ENCODE measurements at places on chromosomes 2 and 18. TPM values are rescaled to one million over a fixed set of nuclear protein-coding genes. Genes with fewer than 3 reads are reported as not detected.

GRCh38 chr2:147320146-147320545 lies 524.7 kb upstream of the ACVR2A start:
- peaks cover 34% of the 10 kb centered on the region for H3K36me3 ChIP-seq
- H3K27ac ChIP-seq: no peak overlapping the region

GRCh38 chr2:207185372-207185771 lies 19.6 kb upstream of the KLF7 start:
- no peak overlapping the region for H3K4me3 ChIP-seq
- no peak for DNase-seq
- H3K4me1 ChIP-seq: peaks cover 7% of the 10 kb centered on the region
- peaks cover 5% of the 10 kb centered on the region for H3K27me3 ChIP-seq
- H3K27ac ChIP-seq: no peak overlapping the region
- H3K36me3 ChIP-seq: no peaks in the 10 kb centered on the region

DNA sequence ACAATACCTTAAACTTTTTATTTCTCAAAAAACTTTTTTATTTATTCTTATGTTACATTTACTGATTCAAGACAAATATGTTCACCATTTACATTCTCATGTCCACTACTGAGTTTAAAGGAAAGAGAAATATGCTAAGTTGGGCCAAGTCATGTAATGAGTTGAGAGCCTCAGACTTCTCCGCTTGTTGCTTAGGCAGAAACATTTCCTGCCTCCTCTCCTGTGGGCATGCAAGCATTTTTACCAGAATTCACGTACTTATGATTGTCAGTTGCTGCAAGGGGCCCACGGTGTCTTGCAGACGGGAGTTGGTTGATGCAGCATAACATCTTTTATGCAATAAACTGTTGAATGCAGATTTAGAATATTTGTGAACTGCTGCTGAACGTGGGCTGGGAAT lies 51.8 kb downstream of the MYO1B start:
- H3K4me3 ChIP-seq: no peak overlapping the region
- no peaks in the 10 kb centered on the region for H3K27me3 ChIP-seq
- no peak for DNase-seq
- H3K36me3 ChIP-seq: no peaks in the 10 kb centered on the region
- no peak overlapping the region for H3K27ac ChIP-seq
- no peaks in the 10 kb centered on the region for H3K4me1 ChIP-seq

GRCh38 chr18:4251206-4251605 lies 203.9 kb downstream of the DLGAP1 start:
- DNase-seq: no peak
- H3K4me3 ChIP-seq: no peak overlapping the region
- H3K4me1 ChIP-seq: no peaks in the 10 kb centered on the region

DNA sequence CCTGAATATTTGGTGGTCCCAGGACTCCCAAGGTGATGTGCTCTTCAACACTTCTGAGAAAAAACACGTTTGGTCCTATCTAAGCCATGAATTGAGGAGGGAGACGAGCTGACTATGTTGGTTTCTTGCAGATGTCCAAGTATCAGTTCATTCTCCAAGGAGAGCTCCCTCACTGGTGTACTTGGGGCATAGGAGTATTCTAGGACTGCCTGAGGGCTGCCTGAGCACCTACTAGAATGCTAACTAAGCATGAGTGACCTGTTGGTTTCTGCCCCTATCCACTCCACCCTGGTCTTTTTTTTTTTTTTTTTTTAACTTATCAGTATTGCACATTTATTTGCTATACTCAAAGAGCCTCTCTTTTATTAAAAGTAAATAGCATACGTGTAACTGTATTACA lies 200.5 kb upstream of the FANCL start:
- no peak for DNase-seq
- no peaks in the 10 kb centered on the region for H3K36me3 ChIP-seq
- H3K4me1 ChIP-seq: no peaks in the 10 kb centered on the region
- H3K27me3 ChIP-seq: peaks cover 2% of the 10 kb centered on the region
- no peak overlapping the region for H3K4me3 ChIP-seq
- no peak overlapping the region for H3K27ac ChIP-seq

SERPINB13 gene
- total RNA-seq: not detected

KCNE4 gene
- not detected for total RNA-seq

GRCh38 chr18:75823471-75823870 lies 396.0 kb upstream of the SMIM21 start:
- no peak overlapping the region for H3K4me3 ChIP-seq
- H3K27me3 ChIP-seq: no peaks in the 10 kb centered on the region
- no peak overlapping the region for H3K27ac ChIP-seq
- no peaks in the 10 kb centered on the region for H3K36me3 ChIP-seq

KANSL3 gene
- total RNA-seq: 33.7 TPM

IL1RL1 gene
- total RNA-seq: 1.3 TPM

M1AP gene
- total RNA-seq: not detected

- no peak overlapping the region for H3K27ac ChIP-seq
- DNase-seq: no peak
- H3K4me1 ChIP-seq: peaks cover 17% of the 10 kb centered on the region
- no peak overlapping the region for H3K4me3 ChIP-seq
Observed at GRCh38 chr18:79494936-79495335, 99.2 kb downstream of the NFATC1 start.

DNA sequence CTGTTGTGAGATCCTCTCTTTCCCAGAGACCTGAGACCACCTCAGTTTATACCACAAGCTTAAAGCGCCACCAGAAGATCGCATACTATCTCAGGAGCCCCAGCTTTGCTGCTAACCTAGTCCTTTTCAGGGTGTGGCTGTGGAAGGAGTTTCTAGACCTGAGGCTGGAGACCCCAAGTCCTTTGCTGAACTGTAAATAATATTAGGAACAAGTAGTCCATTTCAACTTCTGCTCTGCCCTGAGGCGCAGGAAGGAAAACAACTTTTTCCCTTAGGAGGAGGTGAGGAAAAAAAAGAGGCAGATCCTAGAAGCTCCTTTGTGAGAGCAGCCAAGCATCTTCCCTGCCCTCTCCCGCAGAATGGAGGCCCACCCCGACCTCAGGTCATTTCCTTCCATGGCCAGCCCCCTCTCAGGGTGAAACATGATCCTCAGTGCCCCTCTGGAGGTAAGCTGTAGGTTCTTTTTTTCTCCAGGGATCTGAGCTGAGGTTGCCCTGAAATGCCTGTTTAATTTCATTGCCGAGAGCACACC lies 122.8 kb upstream of the LGALSL start:
- H3K4me1 ChIP-seq: peaks cover 34% of the 10 kb centered on the region
- no peak for DNase-seq
- no peaks in the 10 kb centered on the region for H3K36me3 ChIP-seq
- H3K4me3 ChIP-seq: no peak overlapping the region
- H3K27me3 ChIP-seq: no peaks in the 10 kb centered on the region

DNA sequence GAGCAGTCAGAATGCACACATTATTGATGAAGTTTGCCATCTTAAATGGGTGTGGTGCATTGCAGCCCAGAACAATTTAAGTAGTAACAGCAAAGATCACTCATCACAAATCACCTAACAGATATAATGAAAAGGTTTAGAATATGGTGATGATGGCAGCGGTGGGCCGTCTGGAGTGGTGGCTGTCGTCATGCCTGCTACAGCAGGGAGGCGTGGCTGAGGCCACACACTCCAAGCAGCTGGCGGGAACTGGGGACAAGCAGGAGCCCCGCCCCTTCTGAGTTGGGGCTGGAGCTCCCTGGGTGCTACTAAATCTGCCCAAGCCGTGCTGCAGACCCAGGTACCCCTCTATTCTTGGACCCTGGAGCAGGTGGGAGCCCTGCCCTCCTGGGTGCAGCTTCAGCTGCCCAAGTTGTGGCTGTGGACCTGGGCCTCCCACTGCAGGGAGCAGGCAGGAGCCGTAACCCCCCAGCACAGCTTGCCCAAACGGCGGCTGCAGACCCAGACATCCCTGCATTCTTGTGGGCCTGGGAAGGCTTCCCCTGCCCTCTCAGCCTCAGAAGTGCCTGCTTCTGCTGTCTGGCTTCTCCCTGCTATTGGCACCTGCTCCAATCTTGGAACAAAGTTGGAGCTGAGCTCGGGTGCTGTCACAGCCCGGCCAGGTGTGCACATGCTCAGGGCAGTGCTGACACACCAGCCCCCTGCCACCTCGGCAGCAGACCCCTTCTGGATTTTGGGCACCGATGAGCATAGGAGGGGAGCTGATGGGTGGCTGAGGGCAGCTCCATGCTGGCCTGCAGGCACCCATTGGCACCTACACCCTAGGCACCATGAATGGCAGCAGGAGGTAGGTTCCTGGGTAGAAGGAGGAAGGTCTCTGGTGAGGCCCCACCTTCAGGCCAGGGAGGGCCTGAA lies 149.3 kb downstream of the EHBP1 start:
- H3K27me3 ChIP-seq: no peaks in the 10 kb centered on the region
- peaks cover 7% of the 10 kb centered on the region for H3K36me3 ChIP-seq
- no peak overlapping the region for H3K27ac ChIP-seq
- no peak overlapping the region for H3K4me3 ChIP-seq

GRCh38 chr2:230847883-230848388 lies 16.8 kb upstream of the ITM2C start:
- peak overlapping the region; percentile 33 for H3K27ac ChIP-seq
- H3K36me3 ChIP-seq: no peaks in the 10 kb centered on the region
- H3K4me3 ChIP-seq: peak overlapping the region; percentile 21
- DNase-seq: peak; percentile 96
- peaks cover 20% of the 10 kb centered on the region for H3K4me1 ChIP-seq

- no peaks in the 10 kb centered on the region for H3K27me3 ChIP-seq
- no peak for DNase-seq
- H3K36me3 ChIP-seq: no peaks in the 10 kb centered on the region
Observed at GRCh38 chr2:1400943-1401735, 12.1 kb upstream of the TPO start.

DNA sequence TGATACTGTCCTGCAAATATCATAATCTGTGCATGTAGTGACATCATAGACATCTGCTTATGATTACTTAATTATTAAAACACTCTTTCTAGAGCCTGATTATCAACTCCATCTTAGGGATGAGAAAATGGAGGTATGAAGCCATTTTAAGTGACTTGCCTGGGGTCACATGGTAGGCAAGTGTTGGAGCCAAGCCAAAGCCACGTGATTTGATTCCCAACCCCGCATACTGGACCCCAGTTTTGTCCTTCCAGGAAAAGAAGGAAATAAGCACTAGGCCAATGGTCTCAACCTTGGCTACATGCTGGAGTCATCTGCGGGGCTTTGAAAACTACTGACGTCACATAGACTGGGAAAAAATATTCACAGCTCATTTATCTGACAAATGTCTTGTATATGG lies 19.6 kb upstream of the SEH1L start:
- H3K4me3 ChIP-seq: no peak overlapping the region
- H3K27me3 ChIP-seq: no peaks in the 10 kb centered on the region
- no peak for DNase-seq

- peaks cover 2% of the 10 kb centered on the region for H3K27me3 ChIP-seq
- no peak overlapping the region for H3K4me3 ChIP-seq
- no peaks in the 10 kb centered on the region for H3K4me1 ChIP-seq
- no peak for DNase-seq
Observed at GRCh38 chr2:111688482-111688881, 195.5 kb downstream of the ANAPC1 start.

DNA sequence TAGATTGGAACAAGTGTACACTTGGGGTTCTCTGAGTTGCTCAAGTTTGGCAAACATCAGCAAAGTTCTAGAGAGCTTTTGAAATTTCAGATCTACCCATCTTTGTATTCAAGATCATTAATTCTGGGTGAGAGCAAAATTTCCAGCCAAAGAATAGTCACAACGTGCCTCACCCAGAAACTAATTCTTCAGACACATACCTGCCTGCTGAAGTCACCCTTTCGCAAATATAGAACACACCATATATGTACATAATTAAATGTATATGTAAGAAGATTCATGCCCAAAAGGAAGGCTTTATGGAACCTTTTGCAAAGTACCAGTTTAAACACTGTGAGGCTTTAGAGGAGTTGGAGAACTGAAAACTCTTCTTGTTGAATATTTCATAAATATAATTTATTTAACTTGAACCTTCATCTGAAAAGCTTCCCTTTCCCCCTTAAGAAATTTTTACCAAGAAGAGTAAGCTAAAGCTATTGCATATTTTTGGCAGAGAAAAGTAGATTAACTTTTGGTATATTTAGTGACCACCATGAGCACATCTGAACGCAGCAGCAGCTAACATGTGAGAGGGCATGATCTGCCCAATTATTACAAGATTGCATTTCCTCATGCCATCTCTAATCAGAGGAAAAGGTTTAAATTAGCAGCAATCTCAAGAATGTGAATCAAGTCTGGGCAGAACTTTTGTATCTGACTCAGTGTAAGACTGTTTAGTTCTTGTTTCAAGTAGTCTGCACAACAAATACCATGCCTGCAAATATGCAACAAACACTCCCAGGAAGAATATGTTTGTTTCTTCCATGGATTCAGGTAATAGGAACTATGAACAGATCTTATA lies 8.2 kb downstream of the RND3 start:
- no peaks in the 10 kb centered on the region for H3K36me3 ChIP-seq
- no peak overlapping the region for H3K27ac ChIP-seq
- no peak overlapping the region for H3K4me3 ChIP-seq
- no peak for DNase-seq

DNA sequence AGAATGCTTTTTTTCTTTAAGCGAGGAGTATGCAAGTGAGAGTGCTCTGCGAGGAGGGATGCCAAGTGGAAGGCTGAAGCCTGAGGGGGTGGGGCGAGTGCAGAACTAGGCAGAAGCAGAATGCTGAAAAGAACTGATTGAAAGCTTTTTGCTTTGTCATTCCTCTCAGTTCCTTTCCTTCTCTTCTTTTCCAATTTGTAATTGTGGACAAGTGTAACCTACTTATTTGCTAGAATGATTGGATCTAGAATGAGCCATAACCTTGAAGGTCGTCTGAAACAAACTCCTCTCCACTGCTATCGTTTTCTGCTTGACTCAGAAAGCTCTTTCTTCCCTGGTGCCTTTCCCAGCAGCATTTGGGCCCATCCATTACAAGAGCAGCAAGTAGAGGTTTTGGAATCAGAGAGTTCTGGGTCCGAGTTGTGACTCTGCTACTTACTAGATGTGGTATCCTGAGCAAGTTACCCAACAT lies 115.3 kb downstream of the METTL8 start:
- H3K27ac ChIP-seq: peak overlapping the region; percentile 99
- H3K27me3 ChIP-seq: no peaks in the 10 kb centered on the region
- H3K36me3 ChIP-seq: peaks cover 18% of the 10 kb centered on the region
- peak; percentile 41 for DNase-seq
- H3K4me1 ChIP-seq: peaks cover 59% of the 10 kb centered on the region

DNA sequence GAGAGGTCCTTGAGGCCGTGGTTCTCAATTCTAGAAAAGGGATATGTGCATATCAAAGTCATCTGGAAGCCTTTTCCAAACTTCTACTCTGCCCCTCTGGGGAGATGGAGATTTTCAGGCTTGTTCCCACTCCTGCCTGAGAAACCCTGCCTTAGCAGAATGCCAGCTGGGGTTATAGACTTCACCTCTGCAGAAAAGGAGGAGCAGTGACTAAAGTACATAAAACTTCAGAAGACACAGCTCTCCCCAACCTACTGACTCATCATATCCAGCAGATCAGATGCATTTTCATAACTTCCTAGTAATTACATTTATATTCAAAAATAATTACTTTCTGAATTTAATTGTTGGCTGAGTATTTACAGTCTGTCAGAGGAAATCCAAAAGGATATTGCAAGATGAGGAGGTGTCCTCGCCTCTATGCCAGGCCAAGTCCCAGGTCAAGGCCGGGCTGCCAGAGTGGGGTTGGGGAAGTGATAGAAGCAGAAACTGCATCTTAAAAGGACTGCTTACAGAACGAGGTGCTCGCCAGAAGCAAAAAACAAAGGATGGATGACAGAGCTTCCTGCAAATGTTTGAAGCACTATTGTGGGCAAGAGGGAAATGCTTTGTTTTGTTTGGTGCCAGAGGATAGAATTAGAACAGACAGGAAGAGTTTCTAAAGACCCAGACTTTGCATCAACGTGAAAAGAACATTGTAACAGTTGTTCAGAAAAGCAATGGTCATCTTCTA lies 75.6 kb upstream of the APCDD1 start:
- H3K4me3 ChIP-seq: no peak overlapping the region
- H3K27ac ChIP-seq: no peak overlapping the region
- no peaks in the 10 kb centered on the region for H3K36me3 ChIP-seq
- peaks cover 4% of the 10 kb centered on the region for H3K27me3 ChIP-seq
